ENCODE measurements at places on chromosomes 2 and 18.

DNA sequence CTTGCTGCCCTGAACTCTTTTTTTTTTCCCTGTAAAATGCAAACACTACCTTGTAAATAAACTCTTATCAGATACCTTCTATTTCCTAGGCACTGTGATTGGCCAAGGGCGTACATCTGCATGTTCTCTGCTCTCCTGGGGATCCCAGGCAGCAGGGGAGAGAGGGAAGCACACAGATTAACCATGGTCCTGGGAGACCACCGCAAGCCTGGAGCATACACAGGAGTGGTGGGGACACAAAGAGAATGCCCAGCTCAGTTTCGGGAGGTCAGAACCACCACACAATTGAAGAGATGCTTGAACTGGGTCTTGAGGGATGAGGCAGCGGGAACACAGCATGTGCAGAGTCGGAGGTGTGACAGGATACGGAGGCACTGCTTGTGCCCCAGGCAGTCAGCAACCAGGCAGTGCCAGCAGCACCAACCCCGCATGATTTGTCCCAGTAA, 2.1 kb downstream of the GREB1 start:
- DNase-seq, result no peak

DNA sequence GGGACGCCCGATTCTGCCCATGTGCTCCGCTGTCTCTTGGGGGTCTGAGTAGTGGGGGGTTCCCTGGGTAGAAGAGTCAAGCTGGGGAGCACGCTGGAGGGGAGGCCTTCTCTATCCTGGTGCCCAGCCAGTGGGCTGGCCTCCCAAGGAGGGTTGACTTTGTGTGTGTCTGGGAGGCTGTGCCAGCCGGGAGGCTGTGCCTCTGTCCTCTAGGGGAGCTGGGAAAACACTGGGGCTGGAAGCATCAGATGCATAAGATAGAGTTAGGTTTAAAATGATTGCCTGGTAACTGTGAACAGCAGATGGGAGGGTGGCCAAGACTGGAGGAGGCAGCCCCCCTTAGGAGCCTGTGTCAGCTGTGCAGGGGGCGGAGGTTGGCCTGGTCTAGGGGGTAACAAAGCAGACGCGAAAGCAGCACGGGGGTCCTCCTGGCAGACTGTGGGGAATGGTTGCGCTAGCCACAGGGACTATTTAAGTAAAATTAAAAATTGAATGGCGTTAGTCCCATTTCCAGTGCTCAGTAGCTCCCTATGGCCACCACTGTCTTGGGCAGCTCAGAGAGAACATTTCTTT, 1.3 kb downstream of the ING5 start:
- DNase-seq, result no peak

- DNase-seq, result no peak
Observed at GRCh38 chr2:165440367-165440766, 29.1 kb upstream of the CSRNP3 start.

- DNase-seq, result no peak
Observed at GRCh38 chr2:64672708-64673107, 19.0 kb upstream of the SERTAD2 start.

DNA sequence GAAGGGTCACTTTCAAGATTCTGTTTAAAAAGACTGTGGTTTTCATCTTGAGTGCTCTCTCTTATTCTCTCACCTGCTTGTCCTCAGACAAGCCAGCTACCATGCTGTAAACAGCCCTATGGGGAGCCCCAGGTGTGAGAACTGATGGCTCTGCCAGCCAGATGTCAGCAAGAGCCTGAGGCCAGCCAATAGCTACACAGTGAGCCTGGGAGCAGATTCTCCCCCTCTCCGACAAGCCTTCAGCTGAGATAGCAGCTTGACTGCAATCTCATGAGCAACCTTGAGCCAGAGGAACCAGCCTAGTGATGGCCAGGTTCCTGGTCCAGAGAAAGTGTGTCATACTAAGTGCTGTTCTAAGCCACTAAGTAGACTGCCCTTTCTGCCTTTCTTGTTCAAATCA, 272.1 kb downstream of the NAPG start:
- no peak for DNase-seq

DNA sequence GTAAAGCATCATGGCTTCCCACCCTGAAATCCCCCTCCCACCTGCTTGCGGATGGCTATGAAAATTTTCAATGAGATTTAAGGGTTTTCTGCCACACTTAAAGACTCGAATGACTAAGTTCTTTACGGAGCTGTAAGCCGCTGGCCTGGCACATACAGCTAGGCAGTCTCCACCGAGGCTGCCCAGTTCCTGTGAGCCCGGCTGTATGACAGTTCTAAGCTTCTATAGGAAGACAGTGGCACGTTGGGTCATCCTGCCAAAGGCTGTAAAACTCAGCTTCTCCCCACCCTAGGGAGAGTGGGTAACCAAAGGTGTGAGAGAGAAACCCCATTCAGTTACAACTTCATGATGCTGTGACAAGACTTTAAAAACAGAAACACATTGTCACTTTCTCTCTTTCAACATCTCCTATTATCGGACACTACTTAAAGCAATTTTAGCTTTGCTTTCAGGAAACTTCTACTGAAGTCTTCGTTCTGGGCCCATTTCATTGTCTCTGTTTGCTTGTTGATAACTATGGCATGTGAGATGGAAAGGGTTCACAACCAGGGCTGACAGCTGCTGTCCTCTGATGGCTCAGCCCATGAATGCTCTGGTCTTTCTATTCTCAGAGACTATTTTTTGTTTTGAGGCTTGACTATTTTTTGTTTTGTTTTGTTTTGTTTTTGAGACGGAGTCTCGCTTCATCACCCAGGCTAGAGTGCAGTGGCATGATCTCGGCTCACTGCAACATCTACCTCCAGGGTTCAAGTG, 7.1 kb downstream of the CASP8 start:
- DNase-seq, result no peak

GRCh38 chr2:128779301-128780095, 460.8 kb upstream of the HS6ST1 start:
- no peak for DNase-seq

GRCh38 chr18:44096016-44096415, 584.7 kb upstream of the SETBP1 start:
- no peak for DNase-seq

DNA sequence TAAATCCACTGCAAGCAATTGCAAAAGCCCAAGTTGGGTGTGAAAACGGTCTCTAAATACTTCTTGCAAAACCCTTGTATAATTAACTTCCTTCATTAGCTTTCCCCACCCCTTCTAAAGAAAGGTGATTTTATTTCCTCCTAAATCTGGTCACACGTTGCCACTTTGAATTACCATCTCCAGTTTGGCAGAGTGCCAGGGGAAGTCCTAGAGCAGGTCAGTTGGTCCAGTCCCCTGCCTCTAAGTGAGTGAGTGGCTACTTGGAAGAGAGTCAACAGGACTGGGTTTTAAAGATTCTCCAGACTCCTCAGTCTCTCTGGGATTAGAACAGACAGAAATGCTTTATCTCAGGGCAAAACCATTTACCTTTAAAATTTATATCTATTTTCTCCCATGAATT, 18.7 kb upstream of the LYPD6B start:
- no peak for DNase-seq

GRCh38 chr2:237935740-237936452, 30.9 kb upstream of the UBE2F start:
- DNase-seq, result no peak

DNA sequence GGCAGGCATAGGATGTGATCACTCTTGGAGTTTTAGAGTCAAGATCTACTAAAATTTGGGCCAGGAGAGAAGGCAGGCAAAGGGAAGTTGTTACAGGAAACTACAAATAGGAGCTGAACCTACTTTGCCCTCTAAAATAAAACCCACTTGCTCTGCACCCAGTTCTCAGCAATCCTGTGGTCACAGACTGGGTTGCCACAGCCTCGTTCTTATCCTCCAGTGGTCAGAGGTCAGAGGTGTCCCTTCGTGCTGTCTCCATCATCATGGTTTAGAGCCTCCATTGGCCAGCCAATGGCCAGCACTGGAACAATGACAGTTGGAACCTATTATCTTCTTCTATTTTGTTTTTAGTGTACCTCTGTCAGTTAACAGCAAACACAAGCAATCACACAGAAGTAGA, 90.7 kb upstream of the TNP1 start:
- no peak for DNase-seq

Measured in posterior cingulate gyrus (tissue), 11 donors.